ENCODE measurements at places on chromosomes 5 and 9.

DNA sequence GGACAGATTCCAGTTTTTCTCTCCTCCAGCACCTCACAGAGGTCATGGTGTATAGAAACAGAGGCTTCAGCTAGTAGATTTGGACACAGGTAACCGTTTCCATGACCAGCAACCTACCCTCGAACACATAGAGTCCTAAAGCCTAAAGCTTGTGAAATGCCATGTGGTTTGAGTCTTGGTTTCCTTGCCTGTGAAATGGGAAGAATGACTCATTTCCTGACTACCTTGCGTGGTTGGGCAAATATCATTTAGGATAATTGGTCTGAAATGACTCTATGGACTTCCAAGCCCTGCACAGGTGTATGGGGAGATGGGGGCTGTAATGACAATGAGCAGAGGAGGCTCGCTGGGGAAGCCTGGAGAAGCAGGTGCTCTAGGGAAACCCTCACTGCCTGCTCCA, 134.6 kb downstream of the TTLL11 start:
- DNase-seq, result no peak

- DNase-seq, result no peak
Measured at GRCh38 chr5:151483176-151483575, 35.8 kb downstream of the SLC36A1 start.

DNA sequence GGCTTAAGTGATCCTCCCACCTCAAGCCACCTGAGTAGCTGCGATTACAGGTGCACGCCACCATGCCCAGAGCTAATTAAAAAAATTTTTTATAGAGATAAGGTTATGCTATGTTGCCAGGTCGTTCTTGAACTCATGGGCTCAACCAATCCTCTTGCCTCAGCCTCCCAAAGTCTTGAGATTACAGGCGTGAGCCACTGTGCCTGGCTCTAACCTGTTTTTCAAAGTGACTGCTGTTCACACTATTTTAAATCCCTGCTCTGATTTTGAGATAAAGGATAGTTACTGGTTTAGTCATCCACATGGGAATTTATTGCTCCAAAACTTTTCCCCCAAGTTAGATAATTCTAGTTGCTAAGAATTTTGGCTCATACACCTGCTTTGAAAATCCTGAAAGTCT, 48.2 kb upstream of the MTMR12 start:
- DNase-seq, result no peak

DNA sequence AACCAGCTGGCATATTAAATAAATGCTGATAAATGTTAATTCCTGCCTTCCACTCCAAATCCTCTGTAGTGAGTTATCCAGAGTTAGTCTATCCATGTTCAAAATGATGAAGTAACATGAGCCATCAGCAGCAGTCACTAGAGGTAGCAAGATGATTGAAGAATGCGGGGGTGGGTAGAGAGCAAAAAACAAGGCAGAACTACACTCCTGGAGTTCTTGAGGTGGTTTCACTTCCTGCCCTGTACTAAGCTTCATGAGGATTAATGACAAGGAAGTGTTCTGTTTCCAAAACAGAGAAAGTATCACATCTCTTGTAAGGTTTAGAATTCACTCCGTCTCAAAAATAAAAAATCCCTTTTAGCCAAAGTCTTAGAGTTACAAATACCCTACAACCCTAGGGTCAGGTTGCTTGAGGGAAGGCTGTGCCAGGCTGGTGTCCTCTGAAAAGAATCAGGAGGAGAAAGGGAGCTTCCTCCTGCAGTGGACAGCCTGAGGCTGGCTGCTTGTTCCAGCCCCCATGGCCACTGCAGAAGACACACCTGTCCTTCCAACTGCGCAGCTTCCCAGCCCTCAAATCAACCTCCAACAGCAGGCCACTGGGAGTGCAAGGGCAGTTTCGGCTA, 180.2 kb downstream of the DENND1A start:
- no peak for DNase-seq

DNA sequence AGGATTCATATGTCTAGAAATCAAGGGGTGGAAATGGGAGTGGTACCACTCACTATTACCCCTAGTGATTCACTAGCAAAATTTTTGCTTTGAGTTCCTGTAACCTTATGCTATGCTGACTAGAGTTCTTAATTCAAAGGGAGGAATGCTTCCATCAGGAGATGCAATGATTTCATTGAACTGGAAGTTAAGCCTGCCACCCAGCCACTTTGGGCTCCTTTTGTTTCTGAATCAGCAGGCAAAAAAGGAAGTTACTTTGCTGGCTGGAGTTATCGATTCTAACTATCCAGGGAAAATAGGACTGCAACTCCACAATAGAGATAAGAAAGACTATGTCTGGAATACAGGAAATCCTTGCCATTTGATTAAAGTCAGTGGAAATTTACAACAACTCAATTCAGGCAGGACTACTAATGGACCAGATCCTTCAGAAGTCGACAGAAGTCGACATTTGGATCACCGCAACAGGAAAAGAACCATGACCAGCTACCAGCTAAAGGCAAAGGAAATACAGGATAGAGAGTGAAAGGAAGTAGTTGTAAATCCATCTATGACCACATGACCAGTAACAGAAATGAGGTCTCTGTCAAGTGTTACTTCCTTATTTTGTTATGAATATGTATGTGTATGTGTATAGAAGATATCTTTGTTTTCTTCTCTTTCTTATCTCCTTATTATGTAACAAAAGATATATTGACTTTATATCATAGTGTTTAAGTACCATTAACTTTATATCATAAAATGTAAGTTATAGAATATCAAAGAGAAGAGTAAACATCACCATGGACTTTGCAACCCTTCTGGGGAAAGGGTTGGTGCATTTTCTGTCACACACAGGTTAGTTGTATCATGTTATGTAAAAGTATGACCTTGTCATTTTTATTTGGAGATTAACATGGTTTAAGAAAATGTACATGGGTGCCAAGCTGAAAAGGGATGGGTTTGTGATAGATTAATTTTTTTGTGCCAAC, 198.7 kb upstream of the HAPLN1 start:
- DNase-seq, result peak; percentile 65

DNA sequence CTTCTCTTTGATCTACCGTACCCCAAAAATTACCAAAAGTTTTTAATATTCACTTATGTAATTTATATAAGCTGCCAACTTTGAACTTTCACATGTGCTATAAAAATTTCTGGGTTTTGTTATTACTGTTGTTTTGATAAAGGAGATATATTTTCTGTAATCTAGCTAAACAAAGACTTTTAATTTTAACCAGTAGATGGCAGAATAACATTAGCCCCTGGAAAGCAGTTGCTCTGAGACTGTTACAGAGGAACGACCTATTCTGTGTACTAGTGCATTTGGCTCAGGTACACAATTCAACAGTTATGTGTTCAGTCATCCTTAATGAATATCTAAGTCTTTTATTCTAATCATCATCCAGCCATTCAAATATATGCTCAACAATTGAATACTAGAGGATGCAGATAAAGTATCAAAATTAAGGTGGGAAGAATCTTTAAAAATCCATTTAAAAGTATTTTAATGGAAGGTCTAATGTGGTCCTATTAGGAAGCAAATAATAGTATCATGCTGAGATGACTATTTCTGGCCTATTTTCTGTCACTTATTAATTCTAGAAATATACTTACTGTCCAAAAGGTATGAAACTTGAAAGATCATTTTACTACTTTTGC, 8.6 kb downstream of the KLHL9 start:
- peak; percentile 51 for DNase-seq

DNA sequence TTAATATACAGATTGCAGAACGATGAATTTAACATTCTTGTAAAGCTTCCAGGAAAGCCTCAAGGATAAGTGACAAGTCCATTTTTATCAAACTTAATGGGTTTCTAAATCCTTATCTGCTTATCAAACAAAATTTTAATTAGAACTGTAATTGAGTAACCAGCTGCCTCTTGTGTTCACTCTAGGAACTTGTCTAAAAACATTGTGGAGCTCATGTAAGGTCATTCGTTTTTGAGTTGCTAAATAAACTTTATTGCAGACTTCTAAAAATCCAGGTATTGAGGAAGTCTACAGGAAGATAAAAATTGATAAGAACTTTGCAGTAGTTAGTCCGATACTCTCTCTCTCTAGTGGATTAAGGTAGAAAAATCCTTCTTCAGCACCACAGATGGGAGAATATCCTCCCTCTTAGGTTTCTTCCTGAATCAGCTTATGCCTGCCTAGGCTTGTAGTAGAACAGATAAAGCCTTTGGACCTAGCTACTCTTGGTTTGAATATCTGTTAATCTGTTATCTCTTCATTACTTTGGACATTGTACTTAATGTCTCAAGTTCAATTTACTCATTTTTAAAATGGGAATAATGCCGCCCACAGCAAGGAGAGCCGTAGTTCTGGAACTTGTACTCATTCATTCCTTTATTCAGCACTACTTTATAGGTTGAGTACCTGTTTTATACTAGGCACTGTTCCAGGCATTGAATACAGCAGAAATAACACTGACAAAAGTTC, 60.0 kb upstream of the DHFR start:
- no peak for DNase-seq

DNA sequence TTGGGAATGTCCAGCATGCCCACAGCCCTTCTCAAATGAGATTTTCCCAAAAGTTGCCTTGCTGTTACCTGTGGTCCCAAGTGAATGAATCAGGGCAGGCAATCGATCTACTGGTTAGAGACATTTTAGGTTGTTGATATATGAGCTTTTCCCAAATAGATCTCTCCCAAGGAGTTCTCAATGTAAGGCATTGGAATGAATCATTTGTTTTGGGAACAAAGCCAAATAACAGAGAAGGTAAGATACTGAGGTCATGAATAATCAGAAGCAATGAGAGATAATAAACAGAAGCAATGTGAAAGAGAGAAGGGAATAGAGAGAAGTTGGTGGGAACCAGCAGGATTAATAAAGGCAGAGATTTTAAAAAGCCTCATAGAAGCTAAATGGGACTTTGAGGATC, 93.6 kb upstream of the FER start:
- DNase-seq, result peak; percentile 27

GRCh38 chr9:93965830-93966577, 10.8 kb upstream of the BARX1 start:
- no peak for DNase-seq

GRCh38 chr5:39376293-39376714, 12.0 kb upstream of the C9 start:
- peak; percentile 56 for DNase-seq

DNA sequence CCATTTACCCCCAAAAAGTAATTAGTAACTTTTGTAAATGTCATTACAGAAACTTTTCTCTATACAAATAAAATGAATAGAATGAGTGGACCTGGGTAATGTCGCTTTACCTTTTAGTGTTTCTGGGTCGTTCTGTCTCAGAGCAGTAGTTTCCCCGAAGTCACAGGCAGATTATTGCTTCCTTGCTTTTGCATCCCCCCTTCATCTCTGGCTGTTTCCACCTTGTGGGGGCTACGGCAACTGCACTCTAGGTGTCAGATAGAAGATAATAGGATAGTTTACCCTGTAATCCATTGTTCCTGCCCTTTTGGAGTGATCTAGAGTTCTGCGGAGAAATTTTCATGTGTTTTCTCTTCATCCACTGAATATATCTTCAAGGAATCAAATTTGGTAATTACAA, 68.7 kb downstream of the PRR16 start:
- no peak for DNase-seq

GRCh38 chr5:96209829-96210228, 223.2 kb downstream of the PCSK1 start:
- DNase-seq, result peak; percentile 75

DNA sequence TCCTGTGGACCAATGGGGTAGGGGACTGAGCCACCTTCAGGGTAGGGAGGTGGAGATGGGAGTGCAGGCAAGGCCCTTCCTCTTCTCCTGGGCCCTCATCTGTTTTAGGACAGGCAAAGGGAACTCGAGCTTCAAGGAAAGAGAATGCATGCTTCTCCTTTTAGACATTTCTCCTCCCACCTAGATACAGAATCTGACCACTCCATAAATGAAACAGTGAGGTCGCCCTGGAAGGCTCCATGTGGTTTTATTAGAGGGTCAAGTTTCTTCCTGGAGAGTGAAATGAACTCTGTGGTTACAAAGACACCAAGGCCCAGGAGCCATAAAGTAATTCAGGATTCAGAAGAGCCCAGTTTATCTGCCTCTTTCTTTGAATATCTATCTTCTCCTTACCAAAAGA, 14.9 kb downstream of the LHFPL2 start:
- DNase-seq, result peak; percentile 77

- DNase-seq, result peak; percentile 18
Measured at GRCh38 chr5:926417-927171, 33.9 kb downstream of the TRIP13 start.

- DNase-seq, result no peak
Measured at GRCh38 chr9:76311537-76311936, 82.7 kb downstream of the RFK start.

DNA sequence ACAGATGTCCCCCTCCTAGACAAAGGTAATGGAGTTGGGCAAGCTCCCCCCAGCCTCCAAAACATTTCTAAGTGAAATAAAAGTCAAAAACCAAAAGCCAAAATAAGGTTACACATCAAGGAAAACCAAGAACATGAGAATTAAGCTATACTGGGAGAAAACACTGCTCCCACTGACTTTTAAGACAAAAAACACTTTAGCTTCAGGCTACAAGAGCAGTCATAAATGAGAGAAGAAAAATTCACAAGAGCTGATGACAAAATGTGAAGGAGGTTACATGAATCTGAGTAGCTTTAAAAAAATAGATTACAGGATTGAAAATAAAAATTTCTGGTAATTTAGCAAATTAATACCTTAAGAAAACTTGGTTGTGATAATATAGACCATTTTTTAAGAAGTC, 1370.3 kb upstream of the CDH9 start:
- DNase-seq, result peak; percentile 22

DNA sequence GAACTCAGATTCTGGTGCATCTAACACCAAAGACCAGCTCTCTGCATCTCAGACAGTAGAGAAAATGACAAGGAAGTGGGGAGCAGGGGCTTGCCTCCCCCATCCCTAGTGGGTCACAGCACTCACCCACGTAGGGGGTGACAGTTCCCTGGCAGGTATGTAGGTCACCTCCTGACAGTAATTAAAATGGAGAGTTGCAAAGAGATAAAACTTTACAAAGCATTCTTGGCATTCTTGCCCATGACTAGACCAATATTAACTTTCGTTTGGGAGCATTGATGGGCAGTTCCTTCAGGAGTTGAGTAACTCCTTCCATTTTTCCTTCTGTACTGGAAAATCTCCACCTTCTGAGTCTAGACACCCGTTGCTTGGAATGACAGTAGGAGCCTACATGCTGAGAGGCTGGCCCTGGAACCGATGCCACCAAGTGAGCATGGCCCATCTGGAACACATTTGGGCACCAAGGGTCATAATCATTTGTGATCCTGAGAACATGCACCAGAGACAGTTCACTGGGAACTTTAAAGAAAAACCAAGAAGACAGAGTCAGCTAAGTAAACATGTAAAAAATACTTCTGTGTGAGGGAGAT, 81.5 kb upstream of the MSX2 start:
- DNase-seq, result no peak

GRCh38 chr5:169803077-169803981, 166.3 kb downstream of the DOCK2 start:
- peak; percentile 83 for DNase-seq

DNA sequence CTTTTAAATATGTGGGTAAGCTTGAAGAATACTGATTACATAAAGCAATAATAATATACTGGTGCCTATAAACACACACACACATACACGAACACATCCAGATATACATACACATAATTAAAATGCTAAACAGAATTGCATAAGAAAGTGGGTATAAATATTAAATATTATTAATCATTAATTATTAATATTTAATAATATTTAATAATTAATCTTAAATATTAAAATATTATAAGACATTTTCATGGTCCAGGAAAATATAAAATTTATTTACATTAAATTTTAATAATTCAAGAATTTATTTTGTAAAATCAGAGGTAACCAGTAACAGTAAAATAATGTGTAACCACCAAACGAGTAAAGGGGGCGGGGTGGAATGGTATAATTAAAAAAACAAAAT, 178.3 kb downstream of the TMEM232 start:
- no peak for DNase-seq

GRCh38 chr5:83925955-83926337, 205.3 kb upstream of the HAPLN1 start:
- no peak for DNase-seq

Measured in astrocyte of the spinal cord (primary cell).